Glomerular endothelial cell (primary cell): ENCODE measurements at places on chromosomes 1 and 21. TPM values are rescaled to one million over a fixed set of nuclear protein-coding genes. Genes with fewer than 3 reads are reported as not detected.

- no peak for DNase-seq
Observed at GRCh38 chr1:229368347-229368746, 25.5 kb upstream of the CCSAP start.

DNA sequence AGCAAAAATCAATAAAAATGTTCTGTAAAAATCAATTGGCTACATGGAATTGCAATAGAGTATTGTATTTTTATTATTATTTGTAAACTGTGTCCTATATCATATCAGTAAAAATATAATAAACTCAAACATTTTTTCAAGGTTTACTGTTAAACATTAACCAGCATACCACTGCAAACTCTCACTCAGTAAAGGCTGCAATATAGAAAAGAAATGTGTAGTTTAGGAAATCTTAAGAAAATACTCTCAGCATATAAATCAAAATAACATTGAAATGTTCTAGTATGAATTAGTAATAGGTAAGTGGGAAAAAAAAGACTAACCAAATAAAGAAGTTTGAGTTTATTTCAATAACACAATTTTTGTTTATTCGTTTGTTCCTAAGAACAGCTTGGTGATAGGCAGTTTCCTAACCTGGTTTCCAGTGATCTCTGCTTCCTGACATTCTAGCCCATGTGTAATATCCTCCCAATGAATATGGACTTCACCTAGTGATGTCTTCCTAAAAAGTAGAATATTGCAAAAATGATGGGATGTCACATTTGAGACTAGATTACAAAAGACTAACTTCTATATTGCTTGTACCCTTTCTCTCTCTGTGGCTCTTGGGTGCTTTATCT is 870.1 kb downstream of the BRINP3 start:
- no peak for DNase-seq

DNA sequence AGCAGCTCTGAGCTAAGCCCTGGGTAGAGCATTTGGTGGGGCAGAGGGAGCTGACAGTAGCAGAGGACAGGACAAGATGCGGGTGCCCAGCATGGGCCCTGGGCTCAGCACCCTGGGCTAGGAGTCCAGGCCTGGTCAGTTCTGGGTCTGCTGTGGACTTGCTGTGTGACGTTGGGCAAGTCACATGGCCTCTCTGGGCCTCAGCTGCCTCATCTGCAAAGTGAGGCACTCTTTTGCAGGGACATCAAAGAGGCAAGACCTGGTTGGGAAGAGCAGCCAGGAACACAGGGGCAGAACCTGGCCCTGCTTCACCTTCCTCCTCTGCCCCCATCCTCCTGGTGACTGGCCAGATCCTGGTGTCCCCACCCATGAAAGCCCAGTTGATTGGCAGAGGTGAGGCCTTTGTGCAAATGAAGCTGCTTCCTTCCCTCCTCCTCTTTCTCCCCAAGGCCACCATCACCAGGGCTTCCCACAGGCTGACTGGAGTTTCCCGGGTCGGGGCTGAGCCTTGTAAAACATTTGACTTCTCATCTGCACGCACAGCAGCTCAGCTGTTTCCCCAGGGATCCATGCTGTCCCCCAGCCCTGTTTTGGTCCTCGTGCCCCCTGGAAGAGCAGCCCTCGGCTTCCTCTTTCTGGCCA is 350.5 kb downstream of the MATN1 start:
- no peak for DNase-seq

GRCh38 chr1:12081648-12082396 is 18.7 kb downstream of the TNFRSF8 start:
- no peak for DNase-seq

DNA sequence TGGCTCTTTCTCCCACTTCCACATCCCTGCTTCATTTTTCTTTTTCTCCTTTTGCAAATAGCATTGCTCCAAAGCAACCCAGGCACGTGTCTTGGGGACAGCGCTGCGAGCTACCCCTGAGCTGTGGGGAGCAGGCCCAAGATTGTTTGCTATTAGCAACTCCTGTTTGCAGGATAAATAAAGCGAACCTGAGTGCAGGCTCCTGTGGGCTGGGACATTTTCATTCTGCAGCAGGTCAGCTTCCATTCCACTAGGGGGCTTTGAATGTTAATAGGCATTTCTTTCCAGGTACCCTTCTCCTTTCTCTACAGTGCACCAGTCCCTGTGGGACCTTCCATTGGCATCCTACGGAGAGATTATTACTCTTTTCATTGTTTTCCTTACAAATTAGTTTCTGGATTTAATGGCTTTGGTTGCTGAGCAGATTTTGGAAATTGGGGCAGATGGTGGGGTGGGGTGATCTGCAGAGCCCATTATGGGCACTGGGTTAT is 54.0 kb downstream of the OLFML3 start:
- DNase-seq, result no peak

DNA sequence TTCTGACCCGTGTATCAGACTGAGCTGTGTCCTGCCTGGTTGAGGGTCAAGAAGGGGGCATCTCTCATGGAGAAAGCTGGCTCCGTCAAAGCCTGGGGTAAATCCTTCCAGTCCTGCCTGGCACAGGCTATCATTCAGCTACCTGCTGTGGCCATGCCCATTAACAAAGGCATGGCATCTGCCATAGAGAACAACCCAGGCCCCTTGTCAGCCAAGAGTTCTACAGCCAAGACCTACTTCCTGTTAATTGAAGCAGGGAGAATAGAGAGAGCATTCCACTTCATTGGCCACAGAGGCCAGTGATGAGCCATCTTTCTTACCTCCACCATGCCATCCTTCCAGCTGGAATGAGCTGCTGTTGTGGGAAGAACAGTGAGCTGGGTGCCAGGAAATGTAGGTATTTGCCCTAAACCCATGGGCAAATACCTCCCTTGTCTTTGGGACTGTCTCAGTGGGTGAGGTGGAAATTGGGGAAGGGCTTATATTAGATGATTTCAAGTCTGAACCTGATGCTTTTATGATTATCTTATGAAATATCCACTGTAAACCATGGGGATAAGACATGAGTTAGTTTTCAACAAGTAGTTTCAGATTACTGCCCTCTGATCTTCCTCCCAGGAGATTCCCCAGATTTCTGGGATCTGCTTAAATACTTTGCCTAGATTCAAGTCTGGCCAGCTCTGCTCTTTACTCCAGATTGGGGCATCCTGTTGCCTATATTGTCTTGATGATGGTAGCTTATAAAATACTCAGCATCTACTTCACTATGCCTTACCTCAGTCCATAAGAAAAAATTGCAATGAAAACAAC is 11.2 kb upstream of the KCNQ4 start:
- DNase-seq, result no peak

GRCh38 chr1:37477198-37477931 is 3.0 kb downstream of the ZC3H12A start:
- DNase-seq, result no peak

DNA sequence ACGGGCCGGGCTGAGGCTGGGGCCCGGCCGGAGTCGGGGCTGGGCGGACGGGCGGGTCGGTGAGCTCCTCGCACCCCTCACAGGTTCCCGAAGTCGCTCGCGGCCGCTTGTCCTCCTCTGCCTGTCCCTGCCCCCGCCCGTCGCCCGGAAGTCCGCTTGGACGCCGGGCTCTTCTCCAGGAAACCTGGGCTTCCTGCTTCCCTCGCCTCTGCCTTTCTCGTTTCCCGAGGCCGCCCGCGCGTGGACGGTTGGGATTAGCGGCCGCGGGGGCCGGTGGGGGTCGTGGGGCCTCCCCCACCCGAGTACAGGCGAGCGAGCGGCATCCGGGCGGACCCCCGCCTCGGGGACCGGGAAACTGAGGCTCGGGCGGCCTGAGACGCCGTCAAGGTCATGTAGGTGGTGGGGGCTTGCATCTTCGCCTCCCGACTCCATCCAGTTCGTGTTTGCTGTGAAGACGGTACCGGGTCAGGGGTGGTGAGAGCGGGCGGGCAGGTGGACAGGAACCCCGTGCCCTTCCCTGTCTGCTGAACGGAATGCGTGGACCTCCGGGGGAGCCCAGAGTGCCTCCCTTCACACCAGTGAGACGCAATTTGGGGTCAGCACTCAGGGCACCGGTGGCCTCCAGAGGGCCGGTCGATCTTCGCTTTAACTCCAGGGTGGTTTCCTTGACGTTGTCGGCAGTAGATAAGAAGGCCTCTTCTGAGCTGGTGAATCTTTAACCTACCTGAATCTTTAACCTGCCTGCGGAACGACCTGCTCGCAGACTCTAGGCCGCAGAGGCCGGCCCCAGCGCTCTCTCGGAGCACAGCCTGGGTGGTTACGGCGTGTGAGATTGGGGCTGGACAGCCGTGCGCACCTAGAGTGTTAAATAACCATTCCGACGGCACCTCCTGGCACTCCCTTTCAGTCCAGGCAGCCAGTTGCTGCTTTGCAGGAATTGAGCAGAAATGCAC is 686 bp downstream of the ARF1 start:
- DNase-seq, result no peak

- DNase-seq, result no peak
Observed at GRCh38 chr1:165737196-165737595, 31.5 kb downstream of the TMCO1 start.

- DNase-seq, result no peak
Observed at GRCh38 chr1:226123591-226124471, 61.3 kb downstream of the H3-3A start.

DNA sequence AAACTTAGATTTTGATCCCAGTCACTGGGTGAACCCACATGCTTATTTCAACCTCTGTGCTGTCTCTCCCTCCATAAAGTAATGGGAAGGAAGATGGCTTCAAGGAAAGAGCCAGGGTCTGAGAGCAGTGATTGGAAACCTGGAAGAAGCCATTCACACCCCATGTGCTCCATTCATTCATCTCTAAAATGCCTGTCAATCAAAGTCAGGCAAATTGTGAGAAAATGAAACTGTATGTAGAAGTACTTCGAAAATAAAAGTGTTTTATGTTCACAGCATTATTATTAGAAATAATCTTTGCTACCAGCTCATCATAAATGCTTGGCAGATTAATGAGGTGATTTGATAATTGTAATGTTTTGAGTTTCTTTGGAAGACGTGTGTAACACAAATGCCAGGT is 61.0 kb downstream of the ACP6 start:
- DNase-seq, result no peak

DNA sequence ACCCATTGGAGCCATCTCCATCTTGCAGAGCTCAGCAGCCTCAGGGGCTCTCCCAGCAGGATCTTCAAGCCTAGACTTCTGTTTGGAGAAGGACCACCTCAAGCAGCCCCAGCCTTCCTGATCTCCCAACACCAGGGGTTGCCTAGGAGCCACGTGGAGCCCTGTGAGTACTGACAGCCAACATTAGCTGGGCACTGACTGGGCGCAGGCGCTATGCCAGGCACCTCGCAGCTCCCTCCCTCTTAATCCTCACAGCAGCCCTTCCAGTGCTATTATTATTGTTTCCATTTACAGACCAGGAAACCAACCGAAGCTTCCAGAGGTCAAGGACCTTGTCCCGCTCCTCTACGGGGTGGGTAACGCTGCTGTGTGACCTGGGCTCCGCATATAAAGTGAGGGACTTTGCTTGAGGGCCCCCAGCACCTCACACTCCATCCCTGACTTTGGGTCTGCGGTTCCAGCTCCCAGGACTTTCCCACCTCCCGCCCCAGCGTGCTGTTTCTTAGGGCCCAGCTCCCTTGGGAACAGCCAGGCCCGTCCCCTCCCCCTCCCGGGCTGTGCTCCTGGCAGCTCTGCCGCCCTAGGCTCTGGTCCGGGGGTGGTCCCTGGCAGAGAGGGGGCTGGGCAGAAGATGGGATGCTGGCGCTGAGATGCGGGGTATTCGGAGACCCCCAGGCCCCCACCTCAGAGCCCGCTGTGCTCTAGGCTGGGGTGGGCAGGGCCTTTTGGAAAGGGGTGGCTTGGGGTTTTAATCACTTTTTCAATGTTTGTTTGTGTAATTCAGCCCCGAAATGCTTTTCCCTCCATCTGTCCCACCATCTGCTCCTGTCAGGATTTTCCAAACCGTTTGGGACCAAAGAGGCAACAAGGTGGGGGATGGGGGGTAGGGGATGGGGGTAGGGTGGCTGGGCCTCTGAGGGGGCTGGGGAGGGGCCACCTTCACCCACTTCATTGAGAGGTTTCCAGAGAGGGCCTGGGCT is 4.1 kb upstream of the HPCA start:
- no peak for DNase-seq

SELP gene
- 15.4 and 27.7 TPM in 2 replicates for total RNA-seq

TFF1 gene
- total RNA-seq, result not detected in 2 replicates

KCND3 gene
- not detected in 2 replicates for total RNA-seq

S100A12 gene
- not detected in 2 replicates for total RNA-seq

C1orf56 gene
- total RNA-seq, result 2.4 and 2.9 TPM in 2 replicates

MYOM3 gene
- 0.15 and 0.23 TPM in 2 replicates for total RNA-seq

S100A14 gene
- not detected in 2 replicates for total RNA-seq

ILDR2 gene
- total RNA-seq, result 0.53 TPM in 1 of 2 replicates, not detected in the other

OR6N1 gene
- total RNA-seq, result not detected in 2 replicates

COL9A2 gene
- 0.12 and 1.1 TPM in 2 replicates for total RNA-seq

GCLM gene
- total RNA-seq, result 18.3 and 21.7 TPM in 2 replicates

SERTAD4 gene
- total RNA-seq, result 1.6 and 2.4 TPM in 2 replicates

MYCBP gene
- total RNA-seq, result 10.2 and 14.3 TPM in 2 replicates

CFAP141 gene
- total RNA-seq, result not detected in 2 replicates

TMEM269 gene
- not detected in 2 replicates for total RNA-seq
